ENCODE measurements at places on chromosomes 3 and 15.

GRCh38 chr15:83848315-83849050 is 194.6 kb downstream of the ADAMTSL3 start:
- no peak for DNase-seq

DNA sequence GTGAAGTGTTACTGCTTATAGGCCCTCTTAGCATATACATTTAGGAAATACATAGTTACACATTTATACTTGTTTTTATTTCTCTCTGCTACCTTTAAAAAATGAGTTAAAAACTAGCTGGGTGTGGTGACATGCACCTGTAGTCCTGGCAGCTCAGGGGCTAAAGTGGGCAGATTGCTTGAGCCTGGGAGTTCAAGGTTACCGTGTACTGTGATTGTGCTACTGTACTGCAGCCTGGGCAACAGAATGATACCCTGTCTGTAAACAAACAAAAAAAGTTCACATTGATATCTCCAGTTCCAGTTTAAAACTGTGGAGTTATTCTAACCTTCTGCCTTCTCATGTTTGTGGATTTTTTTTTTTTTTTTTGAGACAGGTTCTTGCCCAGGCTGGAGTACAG is 12.1 kb downstream of the PDCD6IP start:
- no peak for DNase-seq

GRCh38 chr3:174488527-174488926 is 370.6 kb upstream of the NAALADL2 start:
- no peak for DNase-seq

- no peak for DNase-seq
Observed at GRCh38 chr3:156792945-156793344, 33.2 kb upstream of the LEKR1 start.

GRCh38 chr3:52006017-52006819 is 10.5 kb upstream of the RPL29 start:
- no peak for DNase-seq

- DNase-seq, result no peak
Observed at GRCh38 chr15:40550341-40551037, 14.4 kb downstream of the CCDC32 start.

All from NCI-H748 treated with DMSO at 0.1 percent for 48 hours (cell line).